ENCODE measurements at places on chromosomes 7 and 10.

GRCh38 chr10:86182150-86182549, 184.4 kb downstream of the GRID1 start:
- peak; percentile 61 for DNase-seq

- no peak for DNase-seq
These were observed 29.0 kb upstream of the GNA12 start for GRCh38 chr7:2873146-2873545.

- no peak for DNase-seq
These were observed 51.0 kb upstream of the NPS start for GRCh38 chr10:127498087-127498486.

- DNase-seq, result no peak
These were observed 227.2 kb upstream of the KLF14 start for GRCh38 chr7:130961128-130961601.

DNA sequence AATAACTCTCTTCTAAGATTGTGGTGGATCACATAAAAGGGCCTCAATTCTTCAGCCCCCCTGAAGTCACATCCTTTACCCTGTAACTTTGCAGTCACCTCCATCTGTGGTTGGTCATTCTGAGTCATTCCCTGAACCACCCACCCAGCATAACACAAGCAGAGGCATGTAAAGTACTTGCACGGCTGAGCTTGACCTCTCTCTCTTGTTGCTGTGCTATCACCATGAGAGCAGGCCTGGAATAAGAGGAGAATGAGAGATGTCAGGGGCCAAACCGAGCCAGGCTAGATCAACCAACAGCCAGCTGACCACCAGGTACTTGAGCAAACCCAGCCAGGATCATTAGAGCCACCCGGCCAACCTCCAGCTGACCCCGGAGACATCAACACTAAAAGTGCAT, 13.5 kb upstream of the STK17A start:
- DNase-seq, result no peak

DNA sequence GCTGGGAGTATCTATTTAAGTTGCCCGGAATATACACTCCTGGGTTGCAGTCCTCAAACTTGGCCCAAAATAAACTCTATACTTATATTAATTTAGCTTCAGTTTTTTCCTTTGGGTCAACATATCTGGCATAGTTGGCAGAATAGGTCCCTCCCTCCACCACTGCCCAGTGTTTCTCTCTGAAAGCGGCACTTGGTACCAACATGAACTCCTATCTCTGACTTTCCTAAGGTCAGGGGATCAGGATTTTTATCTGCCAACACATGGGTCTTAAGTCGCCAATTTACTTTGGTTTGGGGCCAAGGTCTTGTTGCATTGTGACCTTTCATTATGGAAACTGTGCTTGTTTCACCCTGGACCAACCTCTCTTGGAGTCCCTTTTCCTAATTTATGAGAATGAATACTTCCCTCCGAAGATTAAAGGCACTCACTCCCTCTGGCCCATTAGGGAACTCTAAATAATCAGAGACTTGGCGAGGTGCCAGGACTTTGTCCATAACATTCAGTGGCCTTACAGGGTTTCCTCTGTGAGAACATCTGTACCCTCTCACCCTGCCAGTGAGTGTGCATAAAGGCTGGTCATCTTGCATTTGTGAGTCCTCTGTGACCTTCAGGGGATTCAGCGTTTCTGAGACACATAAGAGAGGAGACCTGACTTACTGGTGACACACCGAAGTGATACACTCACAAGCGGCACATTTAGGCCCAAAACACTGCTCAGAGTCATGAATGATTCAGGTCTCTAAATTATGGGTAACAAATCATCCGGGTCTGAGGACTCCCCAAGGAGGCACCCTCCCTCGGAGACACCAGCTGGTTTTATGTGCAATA, 19.7 kb upstream of the FKBP9 start:
- no peak for DNase-seq

DNA sequence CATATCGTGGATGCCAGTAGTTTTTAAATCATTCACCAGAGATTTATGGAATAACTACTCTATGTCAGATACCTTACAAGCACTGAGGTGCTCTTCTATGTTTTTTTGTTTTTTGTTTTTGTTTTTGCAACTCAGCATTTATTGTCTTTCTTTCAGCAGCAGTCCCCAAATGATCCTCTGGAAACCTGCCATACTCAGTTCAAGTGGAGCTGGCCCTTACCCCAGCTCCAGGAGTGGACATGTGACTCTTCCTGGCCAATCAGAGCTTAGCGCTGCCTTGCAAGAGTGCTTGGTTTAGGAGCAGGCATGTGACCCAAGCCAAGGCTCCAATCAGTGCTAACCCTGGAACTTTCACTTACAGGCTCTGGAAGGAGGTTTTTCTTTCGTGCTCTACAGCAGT, 356.6 kb upstream of the ZMIZ1 start:
- no peak for DNase-seq

GRCh38 chr10:78947226-78947625, 121.5 kb upstream of the ZMIZ1 start:
- DNase-seq, result no peak

Measured in caudate nucleus (tissue), 63 donors.